ENCODE measurements at places on chromosomes 12 and 14. TPM values are rescaled to one million over a fixed set of nuclear protein-coding genes. Genes with fewer than 3 reads are reported as not detected.

The GPR135 gene
- 0.79 TPM for total RNA-seq

The ESRRB gene
- 0.30 TPM for total RNA-seq

The CLECL1 gene
- total RNA-seq: not detected

The PTPN21 gene
- 11.7 TPM for total RNA-seq

The ARHGEF40 gene
- 7.7 TPM for total RNA-seq

The CMKLR1 gene
- 0.05 TPM for total RNA-seq

The CATSPERB gene
- not detected for total RNA-seq

The HHIPL1 gene
- total RNA-seq: 0.09 TPM

The GALNT9 gene
- 4.0 TPM for total RNA-seq

The AKAP5 gene
- 0.41 TPM for total RNA-seq

The SYNDIG1L gene
- not detected for total RNA-seq

The DCD gene
- not detected for total RNA-seq

The TMPRSS12 gene
- not detected for total RNA-seq

The NGB gene
- not detected for total RNA-seq

The RIPK3 gene
- not detected for total RNA-seq

The CLEC1B gene
- total RNA-seq: not detected

The BHLHE41 gene
- 0.46 TPM for total RNA-seq

The SIX1 gene
- 7.1 TPM for total RNA-seq

The CPNE6 gene
- total RNA-seq: 0.14 TPM

The GPR84 gene
- 0.09 TPM for total RNA-seq

The HOXC4 gene
- total RNA-seq: 2.4 TPM

The LPAR5 gene
- 0.71 TPM for total RNA-seq

The HSPB8 gene
- 18.3 TPM for total RNA-seq

The OTX2 gene
- total RNA-seq: not detected

The DLK1 gene
- 0.32 TPM for total RNA-seq

The EGLN3 gene
- 5.3 TPM for total RNA-seq
